ENCODE measurements at places on chromosomes 1 and 21.

DNA sequence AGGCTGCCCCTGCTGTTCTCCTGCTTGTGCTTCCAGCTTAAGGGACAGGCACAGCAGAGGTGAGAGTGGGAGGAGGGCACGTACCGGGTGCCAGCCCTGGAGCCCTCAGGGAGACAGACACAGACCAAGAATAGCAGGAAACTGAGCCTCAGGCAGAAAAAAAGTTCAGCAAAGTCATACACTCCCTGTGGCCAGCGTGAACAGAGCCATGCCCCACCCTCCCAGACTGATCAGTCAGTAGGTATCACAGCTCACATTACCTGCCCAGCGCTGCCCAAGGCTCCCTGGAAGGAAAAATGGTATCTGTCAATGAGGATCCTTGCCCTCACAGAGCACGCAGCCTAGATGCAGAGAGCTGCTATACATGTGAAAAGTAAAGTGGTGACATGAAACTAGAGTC lies 1.3 kb downstream of the UBL4B start:
- no peak for DNase-seq

- no peak for DNase-seq
Measured at GRCh38 chr1:165537356-165538109, 6.3 kb upstream of the LRRC52 start.

DNA sequence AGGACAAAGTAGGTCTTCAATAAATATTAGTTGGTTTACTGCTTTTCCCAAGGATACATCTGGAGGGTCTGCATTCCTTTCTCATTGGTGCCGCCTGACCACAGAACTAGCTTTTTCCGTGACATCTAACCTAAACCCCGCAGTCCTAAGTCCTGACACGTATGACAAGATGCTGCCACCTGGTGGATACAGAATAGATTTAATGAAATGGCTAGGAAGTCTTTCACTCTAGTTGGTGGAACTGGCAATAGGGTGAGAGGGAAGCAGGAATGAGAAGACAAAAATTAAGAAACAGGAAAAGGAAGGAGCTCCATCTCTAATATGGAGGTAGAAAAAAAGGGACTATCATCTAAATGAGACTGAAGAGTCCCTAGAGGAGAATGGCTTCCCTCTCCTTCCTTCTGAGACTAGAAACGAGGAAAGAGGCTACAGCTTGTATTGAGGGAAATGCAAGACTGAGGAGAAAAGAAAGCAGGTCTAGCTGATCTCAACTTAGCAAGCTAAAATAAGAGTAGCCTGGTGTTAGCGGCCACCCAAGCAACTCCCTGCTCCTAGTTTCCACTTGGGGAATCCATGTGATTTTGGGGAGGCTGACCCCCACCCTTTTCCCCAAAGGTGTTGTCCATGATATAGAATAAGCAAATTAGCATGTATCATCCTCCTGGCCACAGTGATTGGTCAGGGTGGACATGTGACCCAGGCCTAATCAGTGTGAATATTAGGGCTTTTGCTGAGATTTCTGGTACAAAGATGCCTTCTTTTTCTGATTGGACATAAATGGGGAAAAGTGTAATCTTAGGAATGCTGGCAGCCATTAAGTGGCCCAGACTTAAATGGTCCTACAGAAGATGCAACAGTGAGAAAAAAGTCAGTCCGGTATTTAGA lies 5.9 kb downstream of the RFX5 start:
- no peak for DNase-seq

DNA sequence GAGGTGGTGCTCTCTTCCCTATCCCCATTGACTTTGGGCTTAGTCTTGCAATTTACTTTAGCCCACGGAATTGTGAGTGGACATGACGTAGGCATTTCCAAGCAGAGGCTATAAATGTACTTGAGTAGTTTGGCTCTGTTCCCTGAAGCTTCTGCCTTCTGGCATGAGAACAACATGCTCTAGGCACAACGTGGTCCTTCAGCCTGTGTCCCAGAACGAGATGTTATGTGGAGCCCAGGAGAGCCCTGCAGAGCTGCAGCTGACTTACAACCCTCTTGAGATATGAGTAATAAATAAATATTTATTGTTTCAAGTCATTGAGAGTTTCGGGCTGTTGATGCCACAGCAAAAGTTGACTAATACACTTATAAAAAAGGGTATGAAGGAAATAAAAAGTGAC lies 105.2 kb upstream of the HMGB4 start:
- no peak for DNase-seq

GRCh38 chr1:153306303-153307220 lies 6.2 kb downstream of the PGLYRP3 start:
- DNase-seq: no peak

DNA sequence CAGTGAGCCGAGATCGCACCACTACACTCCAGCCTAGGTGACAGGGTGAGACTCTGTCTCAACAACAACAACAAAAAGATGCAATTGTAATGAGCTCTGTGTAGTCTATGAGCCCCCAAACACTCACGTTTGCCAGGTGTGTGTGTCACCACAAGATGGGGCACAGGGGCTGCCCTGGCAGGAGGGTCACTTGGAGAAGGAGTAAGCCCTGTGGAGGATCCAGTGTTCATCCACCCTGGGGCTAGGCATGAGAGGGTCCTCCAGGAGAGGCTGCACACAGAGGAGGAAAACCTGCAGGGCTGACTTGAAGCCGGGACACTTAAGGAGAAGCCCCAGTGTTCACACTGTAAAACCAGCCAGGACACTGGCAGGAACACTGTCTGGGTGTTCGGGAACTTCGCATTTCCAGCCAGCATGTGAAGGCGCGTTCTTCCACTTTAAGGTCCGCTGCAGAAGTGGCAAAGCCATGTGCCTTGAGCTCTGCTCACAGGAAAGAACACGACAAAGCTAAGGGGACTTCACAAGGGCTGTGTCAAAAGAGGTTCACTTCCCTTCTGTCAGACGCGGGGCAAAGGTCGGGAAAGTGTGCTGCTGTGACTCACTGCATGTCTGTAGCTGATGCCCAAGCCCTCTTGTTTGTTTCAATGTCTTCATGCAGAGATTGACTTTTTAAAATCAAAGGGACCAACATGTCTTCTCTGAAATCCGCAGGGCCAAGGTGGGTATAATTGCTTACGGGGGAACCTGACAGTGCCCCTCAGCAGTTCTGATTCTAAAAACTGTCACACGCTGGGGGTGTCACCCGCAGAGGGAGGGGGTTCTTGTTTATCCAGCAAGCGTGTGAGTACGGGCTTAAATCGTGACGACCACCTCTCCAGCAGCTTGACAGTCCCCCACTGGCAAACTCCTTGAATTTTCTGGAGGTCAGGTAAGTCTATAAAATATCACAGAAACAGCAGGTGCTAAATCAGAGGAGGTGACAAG lies 102.8 kb downstream of the RIPK4 start:
- DNase-seq: no peak

GRCh38 chr1:39833621-39834385 lies 45.1 kb upstream of the BMP8B start:
- no peak for DNase-seq

GRCh38 chr1:228146417-228147150 lies 3.1 kb upstream of the GJC2 start:
- no peak for DNase-seq

DNA sequence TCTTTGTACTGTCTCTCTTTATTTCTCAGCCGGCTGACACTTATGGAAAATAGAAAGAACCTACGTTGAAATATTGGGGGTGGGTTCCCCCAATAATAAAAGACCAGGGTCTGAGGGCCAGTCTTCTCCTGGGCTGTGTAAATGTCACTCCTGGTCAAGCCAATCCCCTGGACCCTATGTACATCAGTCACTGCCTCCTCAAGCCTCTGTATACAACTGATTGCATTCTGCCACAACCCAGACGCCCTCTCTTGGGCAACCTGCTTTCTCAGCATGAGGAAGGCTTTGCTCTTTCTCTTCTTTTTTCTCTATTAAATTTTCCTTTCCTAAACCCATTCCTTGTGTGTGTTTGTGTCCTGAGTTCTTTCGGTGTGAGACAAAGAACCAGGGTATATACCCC lies 84.1 kb upstream of the SERBP1 start:
- DNase-seq: no peak

DNA sequence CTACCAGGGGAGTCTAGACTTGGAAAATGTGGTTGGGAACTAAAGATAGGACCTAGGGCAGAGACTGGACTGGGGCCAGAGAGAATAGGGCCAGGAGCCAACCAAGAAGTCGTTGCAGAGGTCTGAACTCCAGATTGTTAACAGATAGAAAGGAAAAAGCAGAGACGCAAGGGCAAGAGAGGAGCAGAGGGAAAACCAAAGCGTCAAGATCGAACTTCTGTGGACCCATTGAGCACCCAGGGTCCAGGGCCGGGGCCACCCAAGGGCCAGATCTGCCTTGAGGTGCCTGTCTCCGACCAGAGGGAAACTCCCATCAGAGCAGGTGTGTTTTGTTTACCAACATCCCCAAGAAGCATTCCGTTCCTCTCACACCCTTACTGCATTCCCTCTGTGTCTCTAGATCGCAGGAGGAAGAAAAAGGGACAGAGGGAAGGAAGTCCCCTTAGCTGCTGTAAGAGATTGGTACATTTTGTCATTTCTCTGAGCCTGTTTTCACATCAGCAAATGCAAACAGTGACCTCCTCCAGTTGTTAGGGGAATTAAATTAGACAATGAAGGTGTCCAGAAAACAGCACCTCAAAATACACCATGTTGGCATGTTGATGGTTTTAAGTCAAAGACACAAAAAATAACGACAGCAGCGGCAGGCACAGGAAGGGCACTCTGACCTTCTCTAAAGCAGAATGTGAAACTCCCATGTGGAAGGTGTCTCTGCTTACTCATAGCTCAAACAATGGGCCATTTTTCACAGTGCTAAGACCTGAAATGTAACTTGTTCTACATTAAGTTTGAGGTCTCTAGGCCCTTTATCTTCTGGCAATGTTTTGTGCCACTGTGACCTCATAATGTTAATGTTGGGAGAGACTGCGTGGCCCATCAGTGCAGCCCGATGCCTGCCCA lies 105.8 kb upstream of the RAB4A start:
- DNase-seq: no peak

- no peak for DNase-seq
Measured at GRCh38 chr1:1853593-1854257, 37.2 kb downstream of the GNB1 start.

DNA sequence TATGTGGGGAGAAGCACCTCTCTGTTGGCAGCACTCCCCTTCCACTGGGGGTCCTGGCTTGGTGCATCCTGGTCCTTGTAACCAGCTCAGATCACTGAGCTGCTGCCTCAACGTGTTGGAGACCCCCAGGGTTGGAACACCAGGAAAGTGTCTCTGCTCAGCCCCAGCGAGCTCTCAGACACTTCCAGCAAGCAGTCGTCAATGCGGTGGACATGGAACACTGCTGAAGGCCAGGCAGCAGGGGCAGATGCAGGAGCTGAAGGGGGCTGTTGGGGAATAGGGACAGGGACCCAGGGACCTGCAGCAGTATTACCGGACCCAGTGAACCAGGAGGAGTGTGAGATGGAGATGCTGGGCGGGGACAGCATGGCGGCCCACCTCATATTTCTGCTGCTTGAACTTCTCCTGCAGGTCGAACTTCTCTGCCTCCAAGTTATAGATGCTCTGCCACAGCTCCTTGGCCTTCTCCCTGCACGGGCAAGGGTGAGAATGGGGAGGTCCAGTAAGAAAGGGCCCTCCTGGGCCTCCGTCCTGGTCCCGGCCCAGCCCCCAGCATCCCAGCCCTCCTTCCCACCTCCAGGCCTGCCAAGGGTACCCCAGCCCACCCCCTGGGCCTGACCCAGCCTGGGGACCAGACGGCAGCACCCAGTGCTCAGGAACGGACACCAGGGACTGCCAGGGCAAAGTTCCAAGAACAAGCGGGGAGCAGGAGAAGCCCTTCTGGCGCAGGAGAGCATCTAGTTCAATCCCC lies 16.4 kb downstream of the TNNT2 start:
- no peak for DNase-seq

DNA sequence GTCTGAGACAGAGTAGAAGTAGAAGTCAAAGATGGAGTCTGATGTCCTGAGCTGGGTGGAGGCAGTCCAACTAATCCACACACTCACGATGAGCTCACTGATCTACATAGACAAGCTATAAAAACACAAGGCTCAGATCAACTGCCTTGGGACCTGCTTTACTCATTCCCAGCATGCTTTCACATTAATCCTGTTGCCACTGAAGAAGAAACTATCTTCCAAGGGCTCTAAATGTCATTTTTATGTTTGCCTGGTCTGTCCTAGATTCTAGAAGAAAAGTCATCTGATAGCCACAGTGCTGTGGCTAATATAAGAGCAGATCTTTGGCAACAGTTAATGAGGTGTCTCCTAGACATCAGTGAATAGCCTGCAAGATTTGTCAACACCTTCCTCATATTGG lies 522.7 kb downstream of the NUF2 start:
- no peak for DNase-seq

GRCh38 chr1:23242414-23242813 lies 25.1 kb upstream of the HTR1D start:
- no peak for DNase-seq

DNA sequence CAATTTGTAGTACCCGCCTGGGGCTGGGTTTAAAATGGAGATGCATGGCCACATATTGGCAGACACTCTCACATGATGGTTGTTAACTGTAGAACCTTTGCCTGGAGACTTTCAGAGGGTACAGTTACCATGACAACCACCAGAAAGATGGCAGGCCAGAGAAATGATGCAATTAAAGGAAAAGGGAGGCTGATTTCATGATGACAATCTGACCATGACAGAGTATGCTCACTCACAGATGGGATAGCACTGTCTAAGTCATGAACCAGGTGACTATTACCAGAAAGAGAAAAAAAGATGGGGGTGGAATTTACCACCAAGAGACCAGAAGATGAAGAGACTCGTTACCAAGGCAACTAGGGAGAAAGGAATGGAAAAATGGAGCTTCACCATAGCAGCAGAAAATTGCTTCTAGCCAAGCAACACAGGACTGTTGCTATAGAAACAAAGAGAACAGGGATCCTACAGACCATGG lies 3.5 kb upstream of the TRIT1 start:
- no peak for DNase-seq

DNA sequence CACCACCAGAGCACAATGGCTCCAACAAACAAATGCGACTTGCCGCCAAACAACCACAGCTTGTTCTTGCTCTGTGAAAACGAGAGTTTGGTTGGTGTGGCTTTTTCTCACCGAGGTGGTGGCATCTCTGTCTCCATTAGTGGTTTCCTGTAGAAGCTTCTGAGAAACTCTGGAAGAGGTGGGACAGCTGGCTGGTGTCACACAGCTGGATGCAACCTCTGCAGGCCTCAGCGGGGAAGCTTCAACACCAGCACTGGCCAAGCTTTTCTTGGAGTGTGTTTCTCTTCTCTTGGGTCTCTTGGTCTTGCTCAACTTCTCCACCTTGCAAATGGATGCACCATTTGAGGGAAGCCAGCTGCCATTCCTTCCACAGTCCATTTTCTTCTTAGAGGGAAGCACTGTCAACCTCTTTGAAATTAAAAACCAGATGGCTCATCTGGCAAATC lies 124.8 kb downstream of the KCNN3 start:
- no peak for DNase-seq

- no peak for DNase-seq
Measured at GRCh38 chr21:42066521-42066920, 4.6 kb upstream of the UMODL1 start.

- DNase-seq: no peak
Measured at GRCh38 chr1:245019910-245020486, 134.8 kb upstream of the KIF26B start.

DNA sequence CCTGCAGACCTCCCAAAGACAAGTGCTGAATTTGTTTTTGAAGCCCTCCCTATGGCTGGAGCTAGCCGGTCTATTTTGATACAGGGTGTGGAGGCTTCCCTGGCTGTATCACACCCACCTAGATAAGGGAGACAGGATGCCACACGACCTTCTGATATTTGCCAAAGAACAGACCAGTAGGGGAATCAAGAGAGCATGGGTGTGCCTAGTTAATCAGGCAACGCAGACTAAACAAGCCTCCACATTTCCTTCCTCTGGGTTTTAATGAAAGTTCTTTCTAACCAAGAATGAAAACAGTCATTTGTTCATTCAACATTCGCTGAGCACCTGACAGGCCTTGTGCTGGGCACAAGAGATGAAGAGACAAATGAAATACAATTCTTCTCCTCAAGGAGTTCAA lies 446.8 kb downstream of the PLPP3 start:
- no peak for DNase-seq
